ENCODE measurements at places on chromosomes 7 and 10.

GRCh38 chr10:29407280-29407858 lies 118.5 kb downstream of the LYZL1 start:
- DNase-seq: no peak

GRCh38 chr7:151805191-151805590 lies 71.7 kb downstream of the PRKAG2 start:
- no peak for DNase-seq

DNA sequence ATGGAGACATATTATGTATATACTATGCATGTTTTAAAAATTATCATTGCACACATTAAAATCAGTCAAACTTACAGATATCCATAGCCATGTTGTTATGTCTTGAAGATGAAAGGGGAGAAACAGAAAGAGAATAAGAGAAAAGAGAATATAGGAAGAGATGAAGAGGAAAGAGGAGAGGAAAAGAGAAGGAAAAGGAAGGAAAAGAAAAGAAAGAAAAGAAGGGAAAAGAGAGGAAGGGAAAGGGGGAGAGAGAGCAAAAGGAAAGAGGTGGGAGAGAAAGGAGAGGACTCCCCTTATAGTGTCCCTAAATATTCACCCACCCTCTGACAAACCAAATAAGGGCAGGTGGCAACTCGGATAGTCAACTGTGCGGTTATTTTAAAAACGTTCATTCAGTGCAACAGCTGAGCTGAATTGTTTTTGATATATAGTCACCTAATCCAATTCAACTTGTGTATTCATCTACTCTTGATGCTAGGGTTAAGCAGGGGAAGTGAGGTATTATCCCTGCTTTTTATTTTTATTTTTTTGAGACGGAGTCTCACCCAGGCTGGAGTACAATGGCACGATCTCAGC lies 14.6 kb downstream of the SVIL start:
- DNase-seq: no peak

DNA sequence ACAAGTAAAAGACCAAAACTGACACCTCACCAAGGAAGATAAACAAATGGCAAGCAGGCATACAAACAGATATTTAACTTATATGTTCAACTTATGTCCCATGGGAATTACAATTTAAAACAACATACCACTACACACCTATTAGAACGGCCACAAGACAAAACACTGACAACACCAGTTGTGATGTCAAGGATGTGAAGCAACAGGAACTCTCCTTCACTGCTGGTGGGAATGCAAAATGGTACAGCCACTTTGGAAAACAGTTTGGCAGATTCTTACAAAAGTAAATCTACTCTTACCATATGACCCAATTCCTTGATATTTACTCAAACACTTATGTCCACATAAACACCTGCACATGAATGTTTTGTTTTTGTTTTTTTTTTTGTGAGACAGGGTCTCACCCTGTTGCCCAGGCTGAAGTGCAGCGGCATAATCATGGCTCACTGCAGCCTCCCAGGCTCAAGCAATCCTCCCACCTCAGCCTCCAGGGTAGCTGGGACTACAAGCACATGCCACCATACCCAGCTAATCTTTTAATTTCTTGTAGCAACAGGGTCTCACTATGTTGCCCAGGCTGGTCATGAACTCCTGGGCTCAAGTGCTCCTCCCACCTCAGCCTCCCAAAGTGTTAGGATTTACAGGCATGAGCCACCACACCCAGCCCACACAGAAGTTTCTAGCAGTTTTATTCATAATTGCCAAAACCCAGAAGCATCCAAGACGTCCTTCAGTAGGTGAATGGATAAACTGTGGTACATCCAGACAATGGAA lies 27.3 kb downstream of the HERC4 start:
- DNase-seq: no peak

GRCh38 chr10:45063591-45064231 lies 63.0 kb downstream of the ZNF22 start:
- no peak for DNase-seq
